NCI-H1105 (cell line): ENCODE measurements at places on chromosomes 11 and 22.

GRCh38 chr22:29917052-29917902 lies 34.3 kb downstream of the MTMR3 start:
- no peak for DNase-seq

DNA sequence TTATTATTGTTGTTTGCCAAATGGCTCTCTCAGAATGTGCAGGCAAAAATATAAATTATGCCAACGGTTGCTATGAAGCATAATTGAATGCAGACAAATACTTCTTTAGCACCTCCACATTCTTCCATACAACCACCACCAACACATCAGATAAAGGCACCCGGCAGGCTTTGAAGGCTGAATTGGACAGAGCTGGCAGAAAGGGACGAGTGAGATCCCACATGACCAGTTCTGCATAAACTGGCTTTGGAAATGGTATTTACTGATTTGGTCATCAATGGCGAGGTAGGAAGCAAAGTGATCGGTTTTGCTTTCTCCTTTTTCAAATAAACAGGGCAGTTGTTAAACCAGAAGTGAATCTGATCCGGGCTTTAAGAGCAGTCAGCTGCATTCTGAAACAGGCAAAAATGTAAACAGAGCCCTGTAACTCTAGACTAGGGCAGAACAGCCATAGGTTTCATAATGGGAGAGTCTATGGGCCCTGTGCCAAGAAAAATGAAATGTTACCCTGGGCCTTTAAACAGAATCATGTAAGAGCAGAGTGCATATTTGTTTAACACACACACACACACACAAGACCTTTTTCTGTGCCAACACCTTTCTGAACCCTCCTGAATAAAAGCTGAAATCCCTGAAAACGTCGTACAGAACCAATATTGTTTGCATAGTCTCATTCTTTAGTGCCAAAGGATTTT lies 97.7 kb downstream of the MPPED2 start:
- peak; percentile 75 for DNase-seq

DNA sequence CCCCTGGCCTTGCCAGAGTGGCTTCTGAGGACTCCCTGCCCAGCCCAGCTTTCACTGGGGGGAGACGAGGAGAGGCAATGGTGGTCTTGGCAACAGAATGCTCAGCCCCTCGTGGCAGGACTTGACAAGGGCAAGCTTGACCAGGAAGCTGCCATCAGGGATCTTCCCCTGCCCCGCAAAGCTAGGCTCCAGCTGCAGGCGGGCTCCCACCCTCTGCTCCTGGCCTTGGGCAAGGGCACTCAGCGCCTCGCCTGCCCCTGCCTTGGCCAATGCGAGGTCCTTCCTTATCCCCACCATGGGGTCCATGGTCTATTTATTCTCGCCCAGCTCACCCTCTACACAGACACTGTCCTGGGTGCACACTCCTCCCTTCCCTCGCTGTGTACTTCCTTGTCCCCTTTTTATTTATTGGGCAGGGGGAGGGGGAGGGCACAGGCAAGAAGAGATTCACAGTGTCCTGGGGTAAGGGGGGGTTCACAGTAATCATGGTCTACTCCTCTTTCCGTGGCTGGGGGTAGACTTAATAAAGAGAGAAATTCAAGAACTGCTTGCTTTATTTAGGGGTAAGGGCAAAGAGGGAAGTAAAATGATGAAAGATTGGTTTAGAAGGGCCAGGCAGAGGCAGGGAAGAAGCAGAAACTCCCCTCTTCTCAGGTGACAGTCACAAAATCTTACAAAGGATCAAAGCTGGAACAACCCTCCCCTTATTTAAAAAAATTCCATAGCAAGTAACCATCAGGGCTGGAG lies 1.6 kb downstream of the GPHA2 start:
- no peak for DNase-seq

DNA sequence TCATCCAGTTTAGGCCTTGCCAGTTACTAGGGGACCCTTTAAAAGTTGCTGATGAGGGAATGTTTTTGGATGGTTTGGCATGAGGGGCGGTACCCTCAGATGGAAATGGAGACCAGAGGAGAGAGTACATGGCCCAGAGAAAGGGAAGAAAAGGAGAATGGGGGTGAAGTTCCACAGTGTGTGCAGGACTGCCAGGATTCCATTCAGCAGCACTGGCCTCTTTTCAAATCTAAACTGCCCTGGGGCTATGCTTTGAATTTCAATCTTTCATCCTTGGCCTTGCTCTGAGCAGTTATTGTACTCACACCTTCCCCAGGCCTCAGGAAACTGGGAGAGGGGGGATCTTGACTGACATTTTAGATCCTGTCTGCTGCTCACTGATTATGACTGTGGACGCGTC lies 3.0 kb downstream of the SLC3A2 start:
- no peak for DNase-seq

GRCh38 chr11:27696115-27696514 lies 4.1 kb downstream of the BDNF start:
- DNase-seq, result no peak

GRCh38 chr22:47144076-47144765 lies 381.8 kb downstream of the TBC1D22A start:
- no peak for DNase-seq
